ENCODE measurements at places on chromosomes 16 and 17.
A peak's percentile ranks its signal among the peaks of the same experiment; 100 is the strongest.

DNA sequence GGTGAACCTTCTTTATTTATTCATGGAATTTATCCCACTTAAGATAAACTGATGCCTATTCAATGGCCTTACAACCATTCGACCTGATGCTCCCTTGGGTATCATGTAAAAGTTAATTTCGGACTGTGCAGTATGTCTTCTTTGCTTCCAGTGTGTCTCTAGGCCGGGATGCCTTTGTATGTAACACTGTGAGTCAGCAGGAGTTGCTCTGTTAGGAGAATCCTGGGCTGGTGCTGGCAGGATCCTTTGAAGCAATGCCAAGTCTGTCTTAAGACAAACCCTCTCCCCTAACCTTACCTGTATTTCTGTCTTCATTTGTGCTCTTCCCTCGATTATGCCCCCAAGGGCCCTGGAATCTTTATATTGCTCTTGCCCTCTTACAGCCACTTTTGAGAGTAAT, 37.9 kb upstream of the ABCA8 start:
- no peaks in the 10 kb centered on the region for H3K4me1 ChIP-seq
- no peaks in the 10 kb centered on the region for H3K36me3 ChIP-seq
- no peak for DNase-seq
- H3K27me3 ChIP-seq = no peaks in the 10 kb centered on the region

- peaks cover 32% of the 10 kb centered on the region for H3K4me1 ChIP-seq
- no peak overlapping the region for H3K27ac ChIP-seq
- no peak overlapping the region for H3K4me3 ChIP-seq
- no peak for DNase-seq
These were observed 22.1 kb downstream of the MPRIP start for GRCh38 chr17:17064322-17064721.

- no peaks in the 10 kb centered on the region for H3K36me3 ChIP-seq
- no peaks in the 10 kb centered on the region for H3K27me3 ChIP-seq
- H3K4me3 ChIP-seq = peak overlapping the region; percentile 73
- H3K27ac ChIP-seq = peak overlapping the region; percentile 94
- H3K4me1 ChIP-seq = peaks cover 22% of the 10 kb centered on the region
- no peak for DNase-seq
These were observed 735 bp downstream of the LSM12 start for GRCh38 chr17:44065668-44066203.

- H3K4me1 ChIP-seq = no peaks in the 10 kb centered on the region
- no peaks in the 10 kb centered on the region for H3K27me3 ChIP-seq
- H3K36me3 ChIP-seq = peaks cover 41% of the 10 kb centered on the region
- H3K4me3 ChIP-seq = no peak overlapping the region
These were observed 6.0 kb upstream of the CDC6 start for GRCh38 chr17:40281663-40282062.

DNA sequence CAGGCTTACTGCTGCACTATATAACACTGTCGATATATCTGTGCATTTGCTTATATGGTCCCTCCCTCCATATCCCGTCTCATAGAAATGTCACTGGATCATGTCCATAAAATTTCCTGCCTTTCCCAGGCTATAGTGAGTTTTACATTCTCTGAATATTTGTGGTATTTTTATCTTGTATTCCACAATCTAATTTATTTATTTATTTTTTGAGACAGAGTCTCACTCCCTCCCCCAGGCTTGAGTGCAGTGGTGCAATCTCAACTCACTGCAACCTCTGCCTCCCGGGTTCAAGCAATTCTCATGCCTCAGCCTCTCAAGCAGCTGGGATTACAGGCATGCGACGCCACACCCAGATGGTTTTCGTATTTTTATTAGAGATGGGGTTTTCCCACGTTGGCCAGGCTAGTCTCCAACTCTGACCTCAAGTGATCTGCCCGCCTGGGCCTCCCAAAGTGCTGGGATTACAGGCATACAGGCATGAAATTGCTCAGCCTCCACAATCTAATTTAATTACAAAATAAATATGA, 12.9 kb downstream of the TRIM37 start:
- peak overlapping the region; percentile 15 for H3K4me3 ChIP-seq
- DNase-seq = peak; percentile 67
- peaks cover 14% of the 10 kb centered on the region for H3K4me1 ChIP-seq
- no peaks in the 10 kb centered on the region for H3K27me3 ChIP-seq
- peaks cover 11% of the 10 kb centered on the region for H3K36me3 ChIP-seq
- H3K27ac ChIP-seq = peak overlapping the region; percentile 56

- H3K27ac ChIP-seq = no peak overlapping the region
- no peaks in the 10 kb centered on the region for H3K36me3 ChIP-seq
- H3K4me1 ChIP-seq = no peaks in the 10 kb centered on the region
- H3K4me3 ChIP-seq = no peak overlapping the region
These were observed 28.3 kb downstream of the ARSG start for GRCh38 chr17:68319410-68320162.

DNA sequence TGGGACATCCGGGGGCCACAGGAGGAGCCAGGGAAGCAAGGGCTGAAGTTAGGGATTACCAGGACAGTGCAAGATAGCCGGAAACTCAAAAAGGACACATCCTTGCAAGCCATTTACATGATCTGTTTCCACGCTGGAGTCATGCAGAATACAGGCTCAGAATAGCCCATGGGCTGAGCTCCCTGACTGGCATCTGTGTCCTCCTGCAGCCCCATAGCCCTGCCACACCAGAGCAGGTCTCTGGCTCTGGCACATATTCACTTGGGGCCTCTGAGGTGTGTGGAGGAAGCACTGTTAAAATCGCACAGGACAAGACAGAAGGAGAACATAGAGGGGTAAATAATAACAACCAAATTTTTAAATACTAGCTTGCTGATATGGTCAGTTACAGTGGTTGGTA, 65.8 kb downstream of the ELAC2 start:
- H3K27ac ChIP-seq = no peak overlapping the region
- H3K4me1 ChIP-seq = no peaks in the 10 kb centered on the region
- H3K27me3 ChIP-seq = no peaks in the 10 kb centered on the region

GRCh38 chr16:50706250-50706649, 12.8 kb downstream of the NOD2 start:
- no peaks in the 10 kb centered on the region for H3K4me1 ChIP-seq
- no peaks in the 10 kb centered on the region for H3K27me3 ChIP-seq
- H3K4me3 ChIP-seq = no peak overlapping the region
- DNase-seq = no peak

GRCh38 chr16:58336332-58337089, 41.7 kb upstream of the PRSS54 start:
- H3K4me3 ChIP-seq = peak overlapping the region; percentile 31
- no peak overlapping the region for H3K27ac ChIP-seq
- H3K27me3 ChIP-seq = no peaks in the 10 kb centered on the region

DNA sequence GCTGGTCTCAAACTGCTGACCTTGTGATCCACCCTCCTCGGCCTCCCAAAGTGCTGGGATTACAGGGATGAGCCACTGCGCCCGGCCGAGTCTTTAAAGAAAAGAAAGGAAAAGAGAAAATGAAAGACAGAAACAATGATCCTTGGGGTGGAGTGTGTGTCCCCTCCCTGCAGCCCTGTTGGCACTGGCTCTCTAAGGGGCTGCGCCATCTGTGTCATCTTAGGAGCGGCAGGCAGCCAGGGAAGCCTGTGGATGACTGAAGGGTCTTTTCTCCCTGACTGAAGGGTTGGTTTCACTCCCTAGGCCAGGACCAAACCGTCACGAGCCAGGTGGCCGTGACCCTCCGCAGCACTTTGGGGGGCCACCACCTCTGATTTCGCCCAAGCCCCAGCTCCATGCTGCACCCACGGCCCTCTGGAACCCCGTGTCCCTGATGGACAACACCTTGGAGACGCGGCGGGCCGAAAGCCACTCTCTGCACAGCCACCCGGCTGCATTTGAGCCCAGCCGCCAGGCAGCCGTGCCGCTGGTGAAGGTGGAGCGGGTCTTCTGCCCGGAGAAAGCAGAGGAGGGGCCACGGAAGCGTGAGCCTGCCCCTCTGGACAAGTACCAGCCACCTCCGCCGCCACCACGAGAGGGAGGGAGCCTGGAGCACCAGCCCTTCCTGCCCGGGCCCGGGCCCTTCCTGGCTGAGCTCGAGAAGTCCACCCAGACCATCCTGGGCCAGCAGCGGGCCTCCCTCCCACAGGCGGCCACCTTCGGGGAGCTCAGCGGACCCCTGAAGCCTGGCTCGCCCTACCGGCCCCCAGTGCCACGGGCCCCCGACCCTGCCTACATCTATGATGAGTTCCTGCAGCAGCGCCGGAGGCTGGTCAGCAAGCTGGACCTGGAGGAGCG, 27.7 kb downstream of the GINS2 start:
- peaks cover 88% of the 10 kb centered on the region for H3K36me3 ChIP-seq
- no peaks in the 10 kb centered on the region for H3K27me3 ChIP-seq
- H3K4me3 ChIP-seq = no peak overlapping the region
- H3K27ac ChIP-seq = no peak overlapping the region

DNA sequence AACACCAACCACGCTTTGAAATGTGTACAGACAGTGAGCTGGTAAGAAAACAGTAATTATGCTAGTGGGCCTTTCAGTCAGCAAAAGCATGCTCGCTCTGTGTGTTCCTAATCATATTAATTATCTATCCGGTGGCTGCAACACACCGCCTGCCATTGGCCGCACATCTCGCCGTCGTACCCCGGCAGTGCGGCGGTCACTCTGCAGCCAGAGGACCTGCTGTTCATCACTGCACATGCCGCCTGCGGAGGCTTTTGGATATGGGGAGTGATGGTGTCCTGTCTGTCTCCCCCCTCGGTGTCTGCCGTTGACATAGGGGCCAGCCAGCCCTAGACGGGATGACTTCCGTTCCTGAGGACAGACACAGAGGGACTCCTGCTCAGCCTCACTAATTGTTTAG, 68.5 kb downstream of the RPA1 start:
- H3K4me1 ChIP-seq = no peaks in the 10 kb centered on the region
- H3K27me3 ChIP-seq = no peaks in the 10 kb centered on the region
- H3K4me3 ChIP-seq = no peak overlapping the region
- no peak overlapping the region for H3K27ac ChIP-seq

GRCh38 chr17:58587713-58588117, 73.3 kb upstream of the MTMR4 start:
- no peaks in the 10 kb centered on the region for H3K4me1 ChIP-seq
- H3K4me3 ChIP-seq = no peak overlapping the region
- H3K36me3 ChIP-seq = no peaks in the 10 kb centered on the region
- H3K27me3 ChIP-seq = no peaks in the 10 kb centered on the region
- DNase-seq = no peak
- no peak overlapping the region for H3K27ac ChIP-seq

DNA sequence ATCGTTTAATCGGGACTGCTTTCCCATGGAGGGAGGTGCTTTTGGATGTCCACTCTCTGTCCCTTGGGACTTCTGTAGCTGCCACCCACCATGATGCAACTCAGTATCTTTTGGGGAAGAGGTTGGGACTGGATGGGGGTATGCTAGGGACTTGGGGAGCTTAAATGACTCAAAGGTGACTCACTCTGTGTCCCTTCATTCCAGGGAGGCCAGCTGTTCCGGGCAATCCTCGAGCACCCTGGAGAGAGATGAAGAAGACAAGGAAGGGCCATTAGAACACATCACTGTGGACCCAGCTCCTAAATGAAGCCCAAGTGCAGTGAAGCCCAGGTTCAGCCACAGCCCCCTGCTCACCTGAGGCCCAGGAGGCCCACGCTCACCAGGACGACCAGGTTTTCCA, 4.6 kb downstream of the COL1A1 start:
- no peak for DNase-seq
- no peaks in the 10 kb centered on the region for H3K27me3 ChIP-seq
- H3K4me3 ChIP-seq = no peak overlapping the region
- H3K27ac ChIP-seq = peak overlapping the region; percentile 97

DNA sequence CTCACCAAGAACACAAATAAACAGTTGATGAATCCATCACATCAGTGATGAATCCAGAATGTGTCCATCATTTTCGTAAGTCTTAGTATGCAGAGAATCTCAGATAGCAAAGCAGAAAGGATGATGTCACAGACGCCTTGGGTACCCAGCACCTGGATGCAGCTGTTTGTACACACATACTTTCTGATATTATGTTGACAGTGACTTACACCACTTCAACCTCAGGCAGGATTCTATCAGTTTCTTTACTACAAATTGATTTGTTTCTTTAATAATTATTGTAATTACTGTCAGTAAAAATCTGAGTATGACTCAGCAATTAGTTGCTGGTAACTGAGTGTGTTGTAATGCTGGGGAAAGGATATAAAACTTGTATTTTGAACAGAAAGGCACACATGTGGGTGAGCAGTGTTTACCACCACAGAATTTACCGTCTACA, 159.8 kb downstream of the RPTOR start:
- no peaks in the 10 kb centered on the region for H3K4me1 ChIP-seq
- no peak overlapping the region for H3K4me3 ChIP-seq
- peaks cover 16% of the 10 kb centered on the region for H3K36me3 ChIP-seq
- H3K27ac ChIP-seq = no peak overlapping the region
- H3K27me3 ChIP-seq = no peaks in the 10 kb centered on the region

DNA sequence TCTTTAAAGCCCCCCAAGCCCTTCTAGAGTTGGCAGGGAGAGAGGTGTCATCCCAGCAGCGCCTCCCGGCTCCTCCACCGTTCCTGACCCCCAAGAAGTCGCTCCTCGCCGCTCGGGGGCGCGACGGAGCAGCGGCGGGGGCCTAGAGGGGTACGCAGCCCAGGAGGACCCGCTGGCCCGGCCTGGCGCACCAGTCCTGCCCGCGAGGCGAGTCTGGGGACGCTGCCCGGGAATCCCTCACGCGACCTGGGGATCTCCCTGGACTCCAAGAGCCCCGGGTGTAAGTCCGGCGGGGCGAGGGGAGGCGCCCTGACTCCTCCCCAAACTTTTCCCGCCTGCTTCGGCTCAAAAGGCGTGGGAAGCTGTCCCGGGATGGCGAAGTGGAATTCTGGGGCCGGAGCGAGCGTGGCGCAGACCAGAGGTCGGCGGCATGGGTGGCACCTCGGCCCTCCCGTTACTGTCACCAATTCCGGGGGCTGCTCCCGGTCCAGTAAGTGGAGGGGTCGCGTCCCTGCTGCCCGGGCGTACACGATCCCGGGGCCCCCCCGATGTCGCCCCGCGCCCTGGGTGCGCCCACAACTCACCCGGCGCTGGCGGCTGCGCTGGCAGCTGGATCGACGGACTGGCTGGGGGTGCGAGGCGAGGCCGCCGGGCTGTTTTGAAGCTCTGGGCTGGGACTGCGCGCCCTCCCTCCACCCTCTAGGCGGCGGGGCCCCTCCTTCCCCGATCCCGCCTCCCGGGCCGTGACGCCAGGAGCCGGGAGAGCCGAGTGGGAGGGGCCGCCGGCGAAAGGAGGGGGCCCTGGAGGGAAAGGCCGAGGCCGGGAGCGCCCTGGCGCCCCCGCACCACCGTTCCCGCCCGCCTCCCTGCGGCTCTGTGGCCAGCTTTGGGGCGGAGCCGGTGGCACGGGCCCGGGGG, at the start of gene EMP2:
TSS of gene EMP2 (minus strand) at position 634 of the 918 bp plus-strand sequence. CDS start 32,981 bp downstream, outside the sequence.
- H3K36me3 ChIP-seq = no peaks in the 10 kb centered on the region
- peak within 1 kb of the TSS; percentile 90 for H3K4me3 ChIP-seq
- H3K27me3 ChIP-seq = no peaks in the 10 kb centered on the region

GRCh38 chr16:11629071-11630030, 38.9 kb upstream of the SNN start:
- no peaks in the 10 kb centered on the region for H3K27me3 ChIP-seq
- no peaks in the 10 kb centered on the region for H3K36me3 ChIP-seq
- peak overlapping the region; percentile 14 for H3K27ac ChIP-seq
- H3K4me3 ChIP-seq = no peak overlapping the region
- H3K4me1 ChIP-seq = peaks cover 6% of the 10 kb centered on the region
- DNase-seq = no peak

- H3K36me3 ChIP-seq = peaks cover 33% of the 10 kb centered on the region
- no peaks in the 10 kb centered on the region for H3K27me3 ChIP-seq
- no peaks in the 10 kb centered on the region for H3K4me1 ChIP-seq
- H3K4me3 ChIP-seq = no peak overlapping the region
These were observed 95.4 kb downstream of the CLEC16A start for GRCh38 chr16:11039726-11040125.

GRCh38 chr17:79616801-79617200, 6.0 kb upstream of the RBFOX3 start:
- H3K4me1 ChIP-seq = no peaks in the 10 kb centered on the region
- no peak for DNase-seq
- H3K27me3 ChIP-seq = no peaks in the 10 kb centered on the region
- H3K27ac ChIP-seq = no peak overlapping the region

All from ascending aorta (tissue), 2 donors.